ENCODE measurements at places on chromosomes 7 and 10. TPM values are rescaled to one million over a fixed set of nuclear protein-coding genes. Genes with fewer than 3 reads are reported as not detected.

GHITM gene
- total RNA-seq = 113 TPM

LLCFC1 gene
- not detected for total RNA-seq

EN2 gene
- total RNA-seq = not detected

ADAM8 gene
- total RNA-seq = 137 TPM

AEBP1 gene
- total RNA-seq = 17.4 TPM
